ENCODE measurements at places on chromosomes 1 and 21.

GRCh38 chr1:67201891-67202290 is 35.6 kb downstream of the IL23R start:
- DNase-seq, result no peak

DNA sequence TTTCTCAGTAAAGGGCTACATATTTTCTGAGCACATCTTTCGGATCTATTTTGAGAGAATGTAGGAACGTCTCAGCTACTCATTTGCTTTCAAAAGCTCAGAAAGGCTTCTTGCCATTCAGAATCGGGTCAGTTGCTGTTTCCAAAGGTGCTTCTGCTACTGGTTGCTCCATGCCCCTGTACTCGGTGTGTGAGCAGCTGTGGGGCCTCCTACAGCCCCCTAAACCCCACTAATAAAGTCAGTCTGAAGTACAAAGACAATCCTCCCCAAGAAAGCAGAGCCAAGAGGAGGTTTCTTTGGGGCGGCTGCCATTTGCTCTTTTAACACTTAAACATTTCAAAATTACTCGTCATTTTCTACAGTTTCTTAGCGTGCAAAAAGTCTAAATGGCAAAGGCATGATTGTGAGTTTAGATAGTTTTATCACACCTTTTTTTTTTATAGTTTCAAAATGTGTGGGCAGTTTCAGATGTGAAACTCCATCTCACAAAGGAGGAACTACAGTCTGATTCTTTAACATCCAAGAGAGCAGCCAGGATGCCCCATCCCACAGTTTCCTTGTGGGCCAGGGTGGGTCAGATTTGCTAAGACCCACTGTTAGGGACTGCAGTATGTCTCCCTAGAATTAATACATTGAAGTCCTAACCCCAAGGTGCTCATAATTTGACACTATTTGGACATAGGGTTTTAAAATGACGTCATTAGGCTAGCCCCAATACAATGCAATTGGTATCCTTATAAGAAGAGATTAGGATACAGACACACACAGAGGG is 4.1 kb downstream of the RUNX1 start:
- no peak for DNase-seq

- no peak for DNase-seq
These were observed 84.5 kb upstream of the GCLM start for GRCh38 chr1:93993731-93994130.

GRCh38 chr1:218367118-218367517 is 22.0 kb downstream of the TGFB2 start:
- no peak for DNase-seq

DNA sequence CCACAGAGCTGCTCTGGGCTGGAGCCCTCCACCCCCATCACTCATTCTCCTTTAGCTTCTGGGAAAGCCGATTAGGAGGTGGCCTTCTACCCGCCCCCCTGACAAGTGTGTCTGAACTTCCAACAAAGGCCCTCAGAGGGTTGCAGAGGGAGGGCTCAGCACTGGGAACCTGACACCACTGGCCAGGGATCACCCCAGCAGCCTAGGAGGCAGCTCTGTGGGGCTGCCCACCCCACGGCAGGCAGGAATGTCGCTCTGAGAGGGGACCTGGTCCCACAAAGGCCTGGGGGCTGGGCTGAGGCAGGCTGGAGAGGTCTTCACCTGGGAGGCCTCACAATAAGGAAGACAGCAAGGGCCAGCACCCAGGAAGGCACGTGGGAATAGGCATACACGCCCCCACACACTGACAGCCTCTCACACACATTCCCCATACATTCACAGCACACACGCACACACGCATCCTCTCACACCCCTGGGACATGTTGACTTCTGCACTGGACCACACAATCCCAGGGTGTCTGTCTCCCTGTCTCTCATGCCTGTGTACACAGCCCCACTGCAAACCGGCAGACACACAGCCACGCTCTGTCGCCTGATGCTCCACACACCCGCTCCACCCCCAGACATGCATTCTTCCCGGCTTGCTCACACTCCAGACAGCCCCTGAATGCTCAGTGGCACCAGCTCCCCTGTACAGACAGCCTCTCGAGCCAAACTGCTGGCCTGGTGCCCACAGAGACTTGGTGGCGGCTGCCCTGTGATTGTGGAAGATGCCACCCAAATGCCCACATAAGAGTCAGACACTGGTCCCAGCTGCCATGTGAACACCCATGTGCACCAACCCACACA is 30.7 kb downstream of the DMBX1 start:
- DNase-seq, result no peak

DNA sequence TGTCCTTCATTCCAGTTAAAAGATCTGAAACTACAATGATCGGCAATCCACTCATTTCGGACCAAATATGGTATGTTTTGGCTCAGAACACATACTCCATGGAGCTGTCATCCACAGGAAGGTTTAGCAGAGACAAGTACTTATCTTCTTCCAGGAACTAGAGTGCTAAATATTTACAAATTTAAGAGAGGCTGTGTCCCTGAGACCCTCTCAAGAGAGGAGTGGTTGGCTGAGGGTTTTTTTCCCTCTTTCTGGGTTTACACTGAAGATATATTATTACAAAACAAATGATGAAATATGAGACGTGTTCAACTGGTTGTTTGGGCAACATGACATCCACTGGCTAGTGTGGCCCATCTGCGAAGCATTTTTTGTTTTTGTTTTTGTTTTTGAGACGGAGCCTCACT is 25.9 kb upstream of the NID1 start:
- no peak for DNase-seq

DNA sequence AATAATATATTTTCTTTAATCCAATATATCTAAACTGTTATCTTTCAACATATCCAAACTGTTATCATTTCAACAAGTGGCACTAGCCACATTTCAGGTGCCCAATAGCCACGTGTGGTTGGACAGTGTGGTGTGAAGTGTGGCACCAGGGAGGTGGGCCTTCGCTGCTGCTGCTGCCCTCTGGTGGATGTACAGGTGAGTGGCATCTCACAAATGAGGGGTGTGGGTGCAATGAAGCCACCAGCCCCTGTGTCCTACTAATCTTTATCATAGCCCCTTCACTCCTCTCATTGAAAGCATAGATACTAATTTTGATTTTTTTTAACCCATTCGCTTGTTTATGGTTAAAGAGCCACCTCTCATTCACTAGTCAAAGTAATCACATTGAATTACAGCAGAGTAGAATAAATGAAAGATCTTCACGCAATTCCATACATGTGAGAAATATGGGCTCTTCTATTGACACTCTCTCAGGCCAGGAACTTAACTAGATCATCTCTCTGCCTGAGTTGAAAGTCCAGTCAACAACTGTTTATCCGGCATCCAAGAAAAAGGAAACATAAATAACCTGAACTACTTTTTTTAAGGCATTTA is 499.2 kb downstream of the OMA1 start:
- DNase-seq, result peak; percentile 2

All from stimulated activated CD4-positive, alpha-beta T cell treated with anti-CD3 and anti-CD28 coated beads, Interleukin-1b, Interleukin-23, amount 100 ng/mL, for 4 hours (primary cell).